ENCODE measurements at places on chromosomes 2 and 18. TPM values are rescaled to one million over a fixed set of nuclear protein-coding genes. Genes with fewer than 3 reads are reported as not detected.
A peak's percentile ranks its signal among the peaks of the same experiment; 100 is the strongest.

- H3K27ac ChIP-seq: no peak overlapping the region
- DNase-seq: peak; percentile 45
- H3K36me3 ChIP-seq: no peaks in the 10 kb centered on the region
- H3K4me1 ChIP-seq: peaks cover 6% of the 10 kb centered on the region
These were observed 722 bp downstream of the APOB start for GRCh38 chr2:21042958-21043743.

DNA sequence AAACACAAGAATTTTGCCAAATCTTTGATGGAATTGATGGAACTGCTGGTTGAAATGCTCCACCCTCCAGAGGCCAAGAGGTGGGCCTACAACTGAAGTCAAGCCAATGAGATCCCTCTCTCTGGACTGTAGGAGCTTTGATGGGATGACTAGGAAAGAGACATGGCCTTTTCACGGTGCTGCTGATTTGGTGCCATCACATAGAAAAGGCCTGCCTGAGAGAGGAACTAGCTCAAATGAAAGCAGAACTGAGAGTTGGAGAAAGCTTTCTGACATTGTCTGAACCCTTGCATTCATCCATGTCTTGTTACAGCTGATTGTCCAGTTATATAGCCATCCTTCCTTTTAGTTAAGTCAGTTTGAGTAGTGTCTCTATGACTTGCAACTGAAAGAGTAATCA lies 283.8 kb upstream of the LYPD1 start:
- no peak overlapping the region for H3K27ac ChIP-seq
- H3K4me3 ChIP-seq: no peak overlapping the region
- no peaks in the 10 kb centered on the region for H3K36me3 ChIP-seq
- H3K27me3 ChIP-seq: no peaks in the 10 kb centered on the region

- no peak overlapping the region for H3K4me3 ChIP-seq
- H3K4me1 ChIP-seq: no peaks in the 10 kb centered on the region
- no peak for DNase-seq
- no peaks in the 10 kb centered on the region for H3K27me3 ChIP-seq
- H3K27ac ChIP-seq: no peak overlapping the region
These were observed 44.1 kb upstream of the RND3 start for GRCh38 chr2:150531591-150531990.

DNA sequence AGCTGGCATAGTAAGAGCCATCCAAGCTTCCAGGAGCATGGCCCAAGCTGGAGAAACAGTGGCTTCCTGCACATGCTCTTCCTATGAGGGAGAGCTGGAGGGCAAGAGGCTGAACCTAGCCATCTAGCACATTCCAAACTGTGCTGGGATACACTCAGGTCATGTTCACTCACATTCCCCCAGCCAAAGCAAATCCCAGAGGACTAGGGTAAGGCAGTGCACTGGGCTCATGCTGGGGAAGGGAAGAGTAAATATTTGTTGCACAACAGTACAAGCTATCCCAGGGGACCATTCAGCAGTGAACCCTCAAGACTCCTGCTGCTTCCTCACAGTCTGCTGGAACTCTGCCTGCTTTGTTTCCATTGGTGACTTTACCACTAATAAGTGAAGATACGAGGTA lies 20.7 kb upstream of the GYPC start:
- no peak overlapping the region for H3K27ac ChIP-seq
- H3K27me3 ChIP-seq: no peaks in the 10 kb centered on the region
- H3K4me3 ChIP-seq: no peak overlapping the region
- H3K4me1 ChIP-seq: no peaks in the 10 kb centered on the region
- no peaks in the 10 kb centered on the region for H3K36me3 ChIP-seq
- DNase-seq: no peak

GDF7 gene
- 0.14 TPM for total RNA-seq

SLC4A3 gene
- total RNA-seq: 0.20 TPM

RIT2 gene
- not detected for total RNA-seq

IL1F10 gene
- total RNA-seq: not detected

MAPK4 gene
- total RNA-seq: not detected

COLEC12 gene
- total RNA-seq: not detected

CCDC68 gene
- not detected for total RNA-seq

RGPD6 gene
- total RNA-seq: 84.7 TPM

EGR4 gene
- 0.14 TPM for total RNA-seq

Data from CD4-positive, alpha-beta T cell (primary cell).